ENCODE measurements at places on chromosomes 7 and 10.

DNA sequence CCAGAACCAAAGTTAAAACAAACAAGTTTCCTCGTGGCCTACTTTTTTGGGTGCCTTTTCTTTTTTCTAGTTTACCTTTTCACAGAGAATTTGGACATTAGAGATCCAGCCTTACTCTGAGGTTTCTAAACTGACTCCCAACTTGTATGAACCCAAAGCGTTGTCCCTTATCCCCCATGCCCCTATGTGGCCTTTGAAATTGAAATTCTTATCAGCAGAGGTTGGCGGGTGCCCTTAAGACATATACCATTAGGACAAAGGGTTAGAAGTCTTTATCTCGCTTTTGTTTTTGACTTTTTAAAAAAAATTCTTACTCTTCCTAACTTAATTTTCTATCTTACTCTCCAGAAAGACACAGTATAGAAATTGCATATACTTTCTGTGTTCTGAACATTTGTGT, 76.3 kb upstream of the C7orf33 start:
- no peak for DNase-seq

DNA sequence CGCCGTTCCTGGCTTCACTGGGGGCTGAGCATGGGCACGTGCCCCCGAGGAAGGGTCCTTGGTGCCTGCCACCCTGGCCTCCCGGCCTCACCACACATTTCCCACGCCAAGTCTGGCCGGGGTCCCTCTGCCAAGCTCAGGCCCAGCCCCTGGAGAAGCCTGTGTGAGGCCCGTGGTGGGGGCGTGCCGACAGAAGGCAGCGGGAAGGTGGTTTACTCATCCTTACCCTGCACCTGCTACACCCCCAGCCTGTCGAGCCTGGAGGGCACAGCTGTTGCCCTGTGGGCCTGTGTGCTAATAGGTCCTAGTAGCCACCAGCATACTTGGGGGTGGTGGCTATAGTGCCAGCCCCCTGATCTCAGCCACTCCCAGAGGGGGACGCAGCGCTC, 46.7 kb downstream of the NKX6-2 start:
- DNase-seq, result no peak

DNA sequence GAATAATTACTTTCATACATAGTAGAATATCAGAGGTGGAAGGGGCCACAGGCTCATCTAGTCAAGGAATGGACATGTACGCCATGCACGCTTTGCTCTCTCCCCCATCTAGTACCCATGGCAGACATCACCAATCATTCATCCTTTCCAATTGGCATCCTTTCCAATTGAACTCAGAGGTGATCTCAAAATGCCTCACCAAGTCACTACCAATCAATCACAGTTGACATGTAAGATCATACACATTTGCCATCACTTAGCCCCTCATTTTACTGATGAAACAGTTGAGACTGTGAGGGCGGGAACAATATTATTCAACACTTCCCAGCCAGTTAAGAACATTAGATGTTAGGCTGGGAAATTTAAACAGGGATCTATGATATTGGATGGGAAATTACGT, 308.4 kb downstream of the FGFR2 start:
- no peak for DNase-seq

DNA sequence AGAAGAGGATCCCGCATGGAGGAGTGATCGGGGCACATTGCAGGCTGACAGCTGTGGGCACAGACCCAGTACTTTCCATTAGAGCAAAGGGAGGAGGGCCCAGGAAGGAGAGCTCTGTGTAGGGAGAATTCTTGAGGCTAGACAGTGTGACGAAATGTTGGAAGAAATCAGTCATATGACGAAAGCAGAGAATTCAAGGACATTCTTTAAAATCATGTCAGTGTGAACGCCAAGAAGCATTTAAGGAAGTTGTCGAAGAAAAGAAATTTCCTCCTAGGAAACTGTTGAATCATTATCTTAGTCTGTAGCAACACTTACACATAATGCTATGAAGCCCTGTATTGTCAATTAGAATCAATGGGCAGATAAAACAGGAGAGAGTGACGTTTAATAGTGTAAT, 191.3 kb upstream of the ADARB2 start:
- no peak for DNase-seq

- no peak for DNase-seq
Measured at GRCh38 chr10:78332012-78332411, 298.3 kb downstream of the RPS24 start.

GRCh38 chr7:99099499-99100077, 44.3 kb downstream of the SMURF1 start:
- DNase-seq, result no peak

DNA sequence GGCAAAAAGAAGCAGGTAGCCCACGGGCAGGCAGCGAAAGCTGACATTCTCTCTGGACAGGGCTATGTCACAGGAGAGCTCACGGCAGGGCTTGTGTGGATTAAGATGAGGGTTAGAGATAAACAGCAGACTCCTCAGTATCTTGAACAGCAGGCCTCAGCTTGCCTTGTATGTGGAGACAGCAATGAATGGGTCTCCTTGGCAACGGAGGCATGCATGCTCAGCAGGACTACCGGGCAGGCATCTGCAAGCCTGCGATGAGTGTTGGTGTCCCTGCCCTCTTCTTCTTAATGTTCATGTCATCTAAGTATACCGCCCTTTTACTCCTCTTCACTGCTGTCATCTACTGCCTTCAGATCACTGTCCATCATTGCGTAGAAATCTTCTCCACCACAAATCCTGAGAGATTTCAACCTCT, 81.9 kb upstream of the C1GALT1 start:
- no peak for DNase-seq

DNA sequence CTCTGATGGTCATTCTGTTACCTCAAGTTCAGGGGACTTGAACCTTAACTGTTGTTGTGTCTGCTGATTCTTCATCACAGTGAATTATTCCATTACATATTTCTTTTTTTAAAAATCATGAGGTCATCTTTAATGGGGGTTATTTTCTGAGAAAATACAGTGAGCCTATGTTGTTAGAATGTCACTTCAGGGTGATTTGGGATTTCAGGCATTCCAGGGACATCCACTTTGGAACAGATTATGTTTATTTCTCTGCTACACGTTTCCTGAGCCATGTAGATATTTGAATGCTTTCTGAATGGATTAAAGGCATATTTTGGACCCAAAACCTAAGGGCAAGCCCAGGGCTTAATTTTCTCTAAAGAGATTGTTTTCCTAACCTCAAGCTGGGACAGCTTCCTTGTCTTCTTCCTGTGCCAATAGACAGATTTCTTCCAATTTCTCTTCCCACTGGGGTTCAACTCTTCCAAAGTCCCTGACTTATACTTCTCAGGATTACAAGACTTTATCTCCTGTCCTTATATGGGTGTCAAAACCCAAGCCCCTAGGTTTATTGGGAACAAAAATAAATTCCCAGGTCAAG, 271.7 kb downstream of the ARHGAP12 start:
- no peak for DNase-seq
